ENCODE measurements at places on chromosomes 1 and 21. TPM values are rescaled to one million over a fixed set of nuclear protein-coding genes. Genes with fewer than 3 reads are reported as not detected.

DNA sequence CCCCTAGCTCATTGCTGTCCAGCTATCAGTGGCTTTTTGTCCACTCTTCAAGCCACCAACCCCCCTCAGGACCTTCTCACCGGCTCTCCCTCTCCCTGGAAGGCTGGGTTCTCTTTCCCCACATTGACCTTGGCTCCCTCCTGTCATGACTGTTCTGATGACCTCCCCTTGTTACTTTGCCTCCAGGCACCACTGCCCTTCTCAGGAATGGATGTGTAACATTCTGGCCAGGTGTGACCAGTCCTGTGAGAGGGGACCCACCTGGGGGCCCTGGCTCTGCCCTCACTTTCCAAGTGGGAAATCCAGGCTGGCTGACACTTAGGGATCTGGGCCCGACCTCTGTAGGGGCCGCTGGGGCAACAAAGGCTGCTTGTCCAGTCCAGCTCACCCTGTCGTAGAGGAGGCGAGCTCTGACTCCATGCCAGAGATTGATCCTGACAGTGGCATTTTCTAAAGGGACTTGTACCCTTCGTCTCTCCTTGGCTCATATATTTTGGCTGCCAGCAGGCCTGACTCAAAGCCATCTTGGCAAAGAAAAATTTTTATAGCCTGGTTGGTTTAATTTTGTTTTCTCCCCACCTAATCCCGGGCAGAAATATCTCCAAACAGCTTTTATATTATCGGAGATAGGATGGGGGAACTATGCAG, 37.9 kb upstream of the USP24 start:
- H3K4me3 ChIP-seq = no peak overlapping the region
- H3K36me3 ChIP-seq = no peaks in the 10 kb centered on the region
- peaks cover 4% of the 10 kb centered on the region for H3K4me1 ChIP-seq
- H3K27ac ChIP-seq = no peak overlapping the region
- DNase-seq = no peak
- H3K27me3 ChIP-seq = no peaks in the 10 kb centered on the region

GRCh38 chr1:211625040-211625439, 46.1 kb upstream of the SLC30A1 start:
- peaks cover 7% of the 10 kb centered on the region for H3K4me1 ChIP-seq
- DNase-seq = peak; percentile 71
- H3K27ac ChIP-seq = no peak overlapping the region
- H3K36me3 ChIP-seq = no peaks in the 10 kb centered on the region
- no peaks in the 10 kb centered on the region for H3K27me3 ChIP-seq

GRCh38 chr21:33026878-33027400, 1.2 kb downstream of the OLIG2 start:
- no peak overlapping the region for H3K27ac ChIP-seq
- no peak for DNase-seq
- no peak overlapping the region for H3K4me3 ChIP-seq
- H3K4me1 ChIP-seq = no peaks in the 10 kb centered on the region
- H3K36me3 ChIP-seq = no peaks in the 10 kb centered on the region

DNA sequence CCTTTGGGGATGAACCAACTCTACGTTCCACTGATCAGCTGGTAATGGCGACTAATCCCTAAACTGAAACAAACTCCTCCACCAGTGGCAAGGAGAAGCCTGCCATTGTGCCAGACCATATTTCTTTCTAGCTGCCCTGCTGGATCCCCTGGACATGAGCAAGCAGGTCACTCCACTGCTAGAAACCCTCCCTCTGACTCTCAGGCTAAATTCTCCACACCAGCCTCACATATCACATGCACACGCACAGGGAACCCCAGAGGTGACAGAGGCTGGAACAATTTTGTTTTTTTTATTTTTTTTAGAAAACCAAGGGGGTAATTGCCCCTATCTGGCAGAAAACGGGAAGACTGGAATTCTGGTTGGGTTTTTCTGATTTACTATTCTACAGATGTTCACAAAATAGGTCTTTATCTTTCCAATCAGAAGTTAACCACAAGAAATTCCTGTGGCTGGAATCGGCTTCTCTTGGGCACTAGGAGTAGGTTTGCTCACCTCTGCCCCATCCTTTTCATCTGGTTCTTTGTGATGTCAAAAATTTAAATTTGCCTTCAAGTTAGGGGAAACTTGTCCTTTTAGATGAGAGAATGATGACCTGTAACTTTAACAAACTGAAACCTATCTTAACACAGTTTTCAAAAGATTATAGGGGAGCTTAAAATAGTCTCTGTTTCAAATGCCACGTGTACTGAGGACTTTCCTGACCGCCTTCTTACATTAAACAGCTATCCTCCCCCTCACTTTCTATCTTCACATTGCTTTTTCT, 258.1 kb downstream of the SDCCAG8 start:
- H3K36me3 ChIP-seq = no peaks in the 10 kb centered on the region
- no peak for DNase-seq
- no peak overlapping the region for H3K4me3 ChIP-seq
- H3K27ac ChIP-seq = no peak overlapping the region

GRCh38 chr1:227521782-227522181, 41.6 kb upstream of the ZNF678 start:
- H3K36me3 ChIP-seq = no peaks in the 10 kb centered on the region
- H3K4me3 ChIP-seq = no peak overlapping the region
- DNase-seq = no peak

GRCh38 chr1:240385985-240386978, 225.7 kb downstream of the GREM2 start:
- DNase-seq = no peak
- no peaks in the 10 kb centered on the region for H3K36me3 ChIP-seq
- H3K27ac ChIP-seq = no peak overlapping the region

- H3K36me3 ChIP-seq = no peaks in the 10 kb centered on the region
- no peaks in the 10 kb centered on the region for H3K27me3 ChIP-seq
- H3K4me3 ChIP-seq = no peak overlapping the region
- no peak for DNase-seq
- H3K4me1 ChIP-seq = no peaks in the 10 kb centered on the region
Measured at GRCh38 chr1:13593511-13594131, 10.0 kb downstream of the PDPN start.

The CHODL gene
- total RNA-seq = 0.14 TPM

The CHI3L2 gene
- total RNA-seq = not detected

The BSND gene
- total RNA-seq = not detected

The LAD1 gene
- 0.76 TPM for total RNA-seq

All from Karpas-422 (cell line).